Lower leg skin (tissue), 4 donors: ENCODE measurements at places on chromosomes 7 and 10.

GRCh38 chr10:34520084-34520483, 295.0 kb downstream of the PARD3 start:
- no peak for DNase-seq

GRCh38 chr7:123346766-123347165, 147.0 kb upstream of the SLC13A1 start:
- DNase-seq: no peak

GRCh38 chr10:28785018-28785417, 107.7 kb downstream of the BAMBI start:
- DNase-seq: no peak

- DNase-seq: no peak
Measured at GRCh38 chr7:147106746-147107145, 990.1 kb downstream of the CNTNAP2 start.

GRCh38 chr10:58576751-58577436, 64.2 kb downstream of the BICC1 start:
- no peak for DNase-seq

DNA sequence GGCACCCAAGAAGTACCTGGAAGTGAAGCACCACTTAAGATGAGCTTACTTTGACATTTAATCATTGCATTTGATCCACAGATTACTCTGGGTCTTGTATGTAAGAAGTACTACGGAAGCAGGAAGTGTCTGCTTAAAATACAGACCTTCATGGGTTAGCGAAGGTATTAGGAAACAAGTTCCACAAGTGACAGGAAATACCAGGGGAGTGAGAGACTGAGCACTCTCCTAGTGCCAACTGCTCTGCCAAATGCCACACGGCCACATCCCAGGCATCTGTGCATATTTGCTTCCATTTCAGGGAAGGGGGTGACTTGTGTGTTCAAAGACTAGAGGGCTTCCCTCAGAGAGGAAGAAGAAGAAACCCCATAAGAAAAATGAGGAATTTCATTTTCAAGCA, 57.2 kb upstream of the ANK3 start:
- DNase-seq: no peak

GRCh38 chr7:159049266-159050025, 95.2 kb downstream of the VIPR2 start:
- peak; percentile 39 for DNase-seq
